ENCODE measurements at places on chromosomes 1 and 21.

GRCh38 chr21:46307625-46308024, 16.0 kb downstream of the C21orf58 start:
- DNase-seq = no peak

DNA sequence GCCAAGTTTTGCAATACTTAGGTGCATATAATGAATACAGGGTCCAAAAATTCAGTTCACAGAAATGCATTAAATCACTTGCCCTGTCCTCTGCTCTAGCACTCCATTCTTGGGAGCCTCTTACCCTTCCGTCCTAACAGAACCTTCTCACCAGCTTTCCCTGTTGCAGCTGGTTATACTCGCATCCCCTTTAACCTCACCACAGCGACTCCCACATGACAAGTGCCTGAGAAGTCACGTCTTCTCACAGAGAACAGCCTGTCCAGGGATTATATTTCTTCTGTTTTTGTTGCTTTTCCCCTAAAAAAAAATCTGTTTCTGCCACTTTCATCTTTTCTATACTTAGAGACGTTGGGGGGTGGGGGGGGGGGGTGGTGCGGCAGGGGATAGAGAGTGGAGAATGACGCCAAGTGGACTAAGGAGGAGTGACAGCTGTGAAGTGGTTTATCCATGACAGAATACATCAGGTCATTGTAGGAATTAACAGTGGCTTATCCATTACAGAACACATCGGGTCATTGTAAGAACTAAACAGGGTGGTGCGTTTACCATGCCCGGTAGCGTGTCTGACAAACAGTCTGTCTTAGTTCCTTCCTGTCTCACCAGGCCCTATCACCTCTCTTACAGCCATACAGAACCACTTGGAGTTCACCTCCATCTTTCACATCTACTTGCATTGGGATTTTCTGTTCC, 117.6 kb downstream of the UBE2U start:
- DNase-seq = no peak

DNA sequence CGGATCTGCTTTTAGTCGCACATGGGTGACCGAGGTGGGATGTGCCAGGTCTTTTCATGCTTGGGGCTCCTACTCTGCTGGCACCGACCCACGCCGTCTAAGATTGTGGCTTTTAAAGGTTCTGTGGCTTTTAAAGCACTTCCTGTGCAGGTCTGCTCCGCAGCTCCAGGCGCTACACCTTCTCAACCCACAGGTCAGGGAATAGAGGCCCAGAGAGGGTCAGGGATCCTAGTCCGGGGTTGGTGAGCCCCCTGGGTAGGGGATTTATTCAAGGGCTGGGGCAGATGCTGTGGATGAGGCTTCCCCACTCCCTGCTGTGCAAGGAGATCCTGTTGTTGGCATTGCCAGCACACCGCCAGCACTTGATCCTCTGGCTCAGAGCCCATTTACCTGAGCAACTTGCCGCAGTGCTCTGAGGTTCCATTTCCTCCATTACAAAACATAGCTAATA, 212.8 kb upstream of the RAB4A start:
- no peak for DNase-seq

DNA sequence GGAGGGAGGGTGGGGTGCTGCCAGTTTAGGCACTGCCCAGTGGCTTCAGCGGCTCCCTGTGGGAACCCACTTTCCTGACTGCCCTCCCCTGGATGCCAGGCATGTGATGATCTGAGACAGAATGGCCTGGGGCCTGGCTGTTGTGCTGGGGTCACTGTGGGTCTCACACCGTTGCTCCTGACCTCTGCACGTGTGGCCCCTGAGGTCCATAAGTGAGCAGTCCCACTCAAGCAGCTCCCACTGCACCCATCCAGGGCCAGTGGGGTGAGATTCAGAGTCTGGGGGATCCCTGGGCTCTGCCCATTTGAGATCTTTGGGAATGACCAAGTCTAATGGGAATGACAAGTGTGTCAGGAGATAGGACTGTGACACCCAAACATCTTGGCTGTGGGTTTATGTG, 18.0 kb downstream of the PODN start:
- DNase-seq = no peak

- DNase-seq = no peak
Observed at GRCh38 chr1:167462341-167462740, 56.0 kb downstream of the CD247 start.
